Activated CD4-positive, alpha-beta T cell treated with anti-CD3 and anti-CD28 coated beads for 36 hours (primary cell): ENCODE measurements at places on chromosomes 4 and X.

- DNase-seq = no peak
These were observed 19.2 kb downstream of the RFC1 start for GRCh38 chr4:39346856-39347519.

- DNase-seq = no peak
These were observed 180.8 kb downstream of the NHS start for GRCh38 chrX:17555846-17556245.

DNA sequence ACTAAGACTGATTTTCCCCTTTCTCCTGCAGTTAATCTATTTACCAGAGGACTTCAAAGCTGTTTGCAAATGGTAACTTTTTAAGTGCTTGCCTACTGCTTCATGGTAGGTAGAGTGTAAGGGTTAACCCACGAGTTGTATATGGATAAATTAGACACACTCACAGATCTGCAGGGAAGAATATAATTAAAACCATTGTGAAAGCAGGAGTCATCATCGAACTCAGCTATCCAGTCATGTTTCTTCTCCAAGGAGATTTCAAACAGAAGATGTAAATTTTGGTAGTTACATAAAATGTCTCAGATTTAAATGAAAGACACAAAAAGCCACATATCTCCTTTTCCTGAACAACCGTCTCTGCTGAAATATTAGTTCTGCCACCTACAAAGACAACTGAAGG, 549 bp upstream of the XG start:
- no peak for DNase-seq

DNA sequence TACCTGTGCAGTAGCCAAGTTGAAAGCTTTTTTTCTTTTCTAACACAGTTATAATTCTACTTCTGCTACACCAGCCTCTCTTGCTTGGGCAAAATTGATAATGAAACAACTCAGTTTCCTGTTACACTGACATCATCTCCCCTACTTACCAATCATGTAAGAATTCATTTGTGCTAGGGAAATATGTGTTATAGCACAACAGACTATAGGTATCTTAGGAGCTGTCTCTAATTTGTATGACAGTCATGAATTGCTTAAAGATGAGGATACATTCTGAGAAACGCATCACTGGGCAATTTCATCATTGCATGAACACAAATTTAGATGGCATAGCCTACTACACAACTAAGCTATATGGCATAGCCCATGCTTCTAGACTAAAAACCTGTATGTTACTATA, 246.3 kb upstream of the ANKRD50 start:
- DNase-seq = no peak

DNA sequence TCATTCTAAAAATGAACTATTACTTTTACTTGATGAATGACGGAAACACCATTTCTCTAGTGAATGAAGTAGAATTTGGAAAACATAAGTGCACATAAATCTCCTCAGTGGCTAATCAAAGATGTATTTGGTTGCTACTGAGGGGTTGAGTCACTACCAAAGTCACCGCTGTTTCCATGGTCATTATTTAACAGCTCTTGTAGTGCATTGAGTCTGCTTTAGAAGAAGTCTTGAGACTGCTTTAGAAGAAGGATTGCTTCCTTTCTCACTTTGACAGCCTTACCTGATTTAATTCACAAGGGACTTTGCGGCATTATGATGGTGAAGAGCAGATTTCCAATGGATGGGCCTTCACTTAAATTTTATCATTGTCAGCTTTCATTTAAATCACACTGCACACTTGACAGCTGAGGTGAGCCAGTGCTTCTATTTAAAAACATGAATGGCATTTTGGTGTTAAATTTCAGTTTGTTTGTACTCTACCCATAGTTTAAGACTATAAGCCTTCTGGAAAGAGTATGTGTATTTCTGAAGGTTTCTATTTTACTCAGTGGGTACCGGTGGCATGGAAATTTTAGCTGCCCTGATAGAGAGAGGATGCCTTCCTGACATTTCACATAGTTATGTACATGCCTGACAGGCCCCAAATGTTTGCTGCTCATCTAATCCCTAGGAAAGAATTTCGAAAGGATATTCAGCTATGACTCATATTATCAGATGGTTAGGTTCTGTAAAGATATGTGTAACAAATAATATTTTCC, 9.5 kb downstream of the ASB5 start:
- no peak for DNase-seq

DNA sequence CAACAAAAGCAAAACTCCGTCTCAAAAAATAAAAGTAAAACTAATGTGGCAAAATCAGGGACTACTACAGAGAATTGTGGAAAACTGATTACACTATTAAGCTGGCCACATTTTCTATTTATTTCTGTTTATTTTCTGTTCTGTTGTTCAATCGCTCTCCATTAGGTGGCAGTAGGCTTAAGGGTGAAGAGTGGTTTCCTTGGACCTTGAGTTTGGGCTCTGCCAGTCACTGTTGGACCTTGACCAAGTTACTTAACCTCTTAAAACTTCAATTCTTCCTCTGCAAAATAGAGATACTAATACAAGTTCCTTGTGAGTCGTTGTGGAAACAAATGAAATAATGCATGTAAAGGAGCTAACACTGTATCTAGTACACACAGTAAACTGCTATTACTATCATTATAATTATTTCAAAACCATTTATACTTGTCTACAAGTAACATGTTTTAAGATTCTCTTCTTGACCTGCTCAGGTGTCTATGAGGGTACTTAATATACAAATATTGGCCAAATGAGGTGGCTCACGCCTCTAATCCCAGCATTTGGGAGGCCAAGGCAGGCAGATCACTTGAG, 15.2 kb downstream of the HSD17B11 start:
- no peak for DNase-seq

DNA sequence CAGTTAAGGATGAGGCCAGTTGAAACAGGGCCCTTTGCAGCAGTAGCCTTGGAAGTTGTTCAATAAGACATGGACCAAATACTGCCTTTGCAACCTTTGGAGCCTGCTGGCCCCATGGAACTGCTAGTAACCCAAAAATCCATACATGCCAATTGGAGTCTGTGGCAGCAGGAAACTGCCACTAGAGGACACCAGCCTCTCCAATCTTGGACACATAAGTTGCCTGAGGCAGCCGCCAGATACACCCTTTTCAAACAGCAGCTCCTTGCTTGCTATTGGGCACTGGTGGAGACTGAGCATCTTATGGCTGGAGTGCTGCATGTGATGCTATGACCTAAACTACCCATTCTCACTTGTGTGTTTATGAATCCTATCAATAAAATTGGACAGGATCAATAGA, 14.8 kb upstream of the LAP3 start:
- DNase-seq = no peak

DNA sequence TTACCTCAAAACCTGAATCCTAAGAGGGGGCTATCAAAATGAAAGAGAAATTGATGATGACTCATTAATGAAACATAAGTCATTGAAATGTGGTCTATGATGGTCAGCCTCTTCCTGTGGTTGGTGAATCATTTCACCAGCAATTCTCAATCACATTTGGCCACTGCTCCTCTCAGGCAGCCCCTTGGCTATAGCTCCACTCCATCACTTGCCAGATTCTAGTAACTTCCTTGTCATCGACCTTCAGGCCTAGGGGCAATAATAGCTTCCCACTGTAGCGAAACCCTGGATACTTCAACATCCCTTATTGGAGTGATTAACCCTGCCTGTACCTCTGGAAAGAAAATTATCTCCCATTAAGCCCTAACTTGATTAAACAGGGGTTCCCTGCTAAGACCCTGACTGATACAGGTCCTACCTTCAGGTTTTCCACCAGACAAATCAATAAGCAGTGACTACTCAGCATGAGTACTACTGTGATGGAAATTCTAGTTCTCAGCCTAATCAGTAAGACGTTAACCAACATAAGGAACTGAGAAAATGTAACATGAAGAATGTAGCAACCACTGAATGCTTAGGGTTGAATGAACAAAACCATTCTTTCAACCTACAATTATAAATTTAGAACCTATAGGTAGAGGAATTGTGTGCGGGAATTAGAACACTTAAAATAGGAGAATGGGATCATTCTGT, 30.4 kb downstream of the ADH7 start:
- DNase-seq = no peak

DNA sequence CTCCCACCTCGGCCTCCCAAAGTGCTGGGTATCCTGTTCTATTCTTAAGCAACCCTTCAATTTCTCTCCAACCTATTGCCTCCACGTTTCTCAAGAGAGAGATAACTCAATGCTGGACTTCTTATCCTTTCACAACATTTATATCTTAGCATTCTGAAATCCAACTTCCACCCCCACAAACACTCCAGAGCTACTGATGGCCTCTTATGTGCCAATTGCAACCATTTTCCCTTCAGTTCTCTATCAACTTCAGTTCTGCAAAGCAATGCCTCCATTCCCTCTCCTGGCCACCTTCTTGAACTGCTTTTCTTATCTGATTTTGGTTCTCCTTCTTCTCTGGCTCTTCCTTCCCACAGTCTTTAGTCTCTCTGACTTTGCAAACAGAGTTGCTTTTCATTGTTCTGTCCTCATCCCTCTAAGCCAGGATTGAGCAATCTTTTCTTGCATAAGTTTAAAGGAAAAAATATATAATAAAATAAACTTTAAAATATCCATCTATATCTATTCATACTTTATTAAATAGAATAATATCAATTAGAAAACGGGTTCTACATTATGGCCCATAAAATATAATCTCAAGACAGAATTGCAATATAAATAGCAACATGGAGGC, 3.6 kb upstream of the STBD1 start:
- DNase-seq = no peak

DNA sequence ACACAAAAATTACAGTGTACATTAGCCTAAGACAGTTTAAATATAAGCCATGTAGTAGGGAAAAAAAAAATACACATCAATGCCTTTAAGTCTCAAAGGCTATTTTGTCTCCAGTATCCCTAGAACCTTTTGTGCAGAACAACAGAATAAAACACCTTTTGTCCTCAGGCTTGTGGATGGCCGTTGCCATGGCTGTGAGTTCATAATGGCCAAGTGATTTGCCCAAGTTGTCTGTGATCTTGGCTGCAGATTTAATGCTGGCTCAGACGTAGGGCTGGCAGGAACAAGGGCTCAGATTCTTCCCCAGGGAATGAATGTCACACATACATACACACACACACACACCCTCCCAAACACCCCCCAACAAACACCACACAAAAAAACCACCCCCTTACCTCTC, 25.3 kb downstream of the GPM6B start:
- DNase-seq = no peak

- no peak for DNase-seq
These were observed 187.0 kb upstream of the S100G start for GRCh38 chrX:16462912-16463311.
